ENCODE measurements at places on chromosomes 3 and 15.

- no peak for DNase-seq
Observed at GRCh38 chr3:113912552-113913236, 35.1 kb upstream of the ZDHHC23 start.

DNA sequence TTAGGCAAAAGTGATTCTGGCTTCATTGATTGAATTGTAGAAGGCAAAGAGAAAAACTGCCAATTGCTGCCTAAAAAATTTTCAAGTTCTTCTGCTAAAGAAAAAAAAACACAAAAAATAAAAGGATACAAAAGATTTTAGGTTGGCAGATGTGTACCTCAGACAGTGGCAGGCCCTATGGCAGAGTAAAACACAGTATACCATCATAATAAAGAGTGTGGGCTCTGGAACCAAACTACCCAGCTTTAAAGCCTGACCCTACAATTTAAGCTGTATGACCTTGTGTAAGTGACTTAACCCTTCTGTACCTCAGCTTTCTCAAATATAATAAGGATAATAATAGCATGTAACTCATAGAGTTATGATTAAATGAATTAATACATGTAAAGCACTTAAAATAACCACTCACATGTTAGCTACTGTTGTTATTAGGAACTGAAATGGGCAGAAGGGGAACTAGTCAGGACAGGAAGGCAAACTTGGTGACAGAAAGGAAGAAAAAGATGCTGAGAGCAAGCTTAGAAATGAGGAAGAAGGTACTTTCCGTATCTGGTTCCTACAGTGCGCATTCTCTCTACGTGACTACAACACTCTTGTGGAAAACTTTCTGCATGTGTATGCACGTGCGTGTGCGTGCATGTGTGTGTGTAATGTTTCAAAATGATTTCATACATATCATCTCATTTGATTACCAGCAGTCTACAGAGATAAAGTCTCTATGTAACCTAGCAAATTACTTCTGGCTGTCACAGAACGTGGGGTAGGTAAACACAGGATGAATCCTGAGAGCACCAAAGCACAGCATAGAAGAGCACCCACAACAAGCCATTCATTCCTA is 13.6 kb upstream of the GATM start:
- DNase-seq = no peak

- no peak for DNase-seq
Observed at GRCh38 chr15:76991048-76991447, 3.9 kb upstream of the PSTPIP1 start.

GRCh38 chr3:192726385-192726784 is 956 bp downstream of the FGF12 start:
- no peak for DNase-seq

GRCh38 chr15:96067677-96068076 is 262.8 kb upstream of the NR2F2 start:
- no peak for DNase-seq

GRCh38 chr15:25172691-25173090 is 217.9 kb downstream of the SNRPN start:
- no peak for DNase-seq

- DNase-seq = no peak
Observed at GRCh38 chr3:195818301-195818700, 6.6 kb upstream of the MUC4 start.

DNA sequence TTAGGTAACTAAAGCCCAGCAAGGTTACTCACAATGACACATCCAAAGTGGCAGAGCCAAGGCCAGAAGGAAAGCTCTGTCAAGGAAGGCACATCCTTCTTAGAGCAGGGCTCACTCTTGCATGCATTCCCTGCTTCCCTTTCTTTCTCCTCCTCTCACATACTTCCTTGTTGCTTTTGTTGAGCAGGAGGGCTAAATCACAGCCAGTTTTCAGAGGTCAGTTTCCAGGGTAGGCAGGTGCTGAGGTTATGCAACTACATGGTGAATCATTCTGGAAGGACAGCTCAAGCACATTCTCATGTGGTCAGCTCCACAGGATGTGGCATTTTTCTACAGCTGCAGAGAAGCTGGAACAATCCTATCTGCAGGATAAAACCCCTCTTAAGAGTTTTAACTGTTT is 275.6 kb downstream of the ZNF621 start:
- DNase-seq = no peak

DNA sequence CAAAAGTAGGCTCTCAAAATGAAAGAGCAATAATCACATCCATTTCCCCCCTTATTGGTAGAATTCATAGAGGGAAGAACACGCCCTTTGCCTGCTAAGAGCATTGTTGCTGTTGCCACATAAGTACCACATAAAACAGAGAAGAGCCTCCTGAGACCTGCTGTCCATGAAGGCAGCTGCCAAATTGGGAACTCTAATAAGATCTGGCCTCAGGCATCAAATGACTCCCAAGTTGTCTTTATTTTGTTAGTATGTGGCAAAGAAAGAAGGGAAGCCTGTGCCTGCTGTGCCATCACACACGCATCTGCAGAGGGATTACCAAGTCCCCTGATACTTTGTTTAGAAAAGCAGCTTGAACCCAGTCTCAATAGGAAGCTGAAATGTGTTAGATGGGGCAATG is 23.9 kb downstream of the VGLL3 start:
- DNase-seq = no peak

DNA sequence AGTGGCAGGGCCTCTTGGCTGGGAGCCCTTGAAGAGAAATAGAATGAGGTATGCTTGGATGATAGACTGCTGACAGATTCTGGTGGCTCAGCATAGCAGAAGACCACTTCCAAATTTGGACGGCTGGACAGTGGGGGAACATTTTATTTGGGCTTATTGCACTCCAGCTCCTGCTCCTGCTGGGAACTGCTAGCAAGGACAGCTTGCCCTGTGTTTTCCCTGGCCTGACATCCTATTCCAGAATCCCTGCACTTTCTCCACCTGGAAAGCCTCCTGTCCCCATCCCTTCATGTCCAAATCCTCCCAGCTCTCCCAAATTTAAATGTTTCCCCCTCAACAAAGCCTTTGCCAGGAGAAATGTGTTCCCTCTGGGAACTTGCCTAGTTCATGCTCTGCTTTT is 9.8 kb upstream of the COLQ start:
- no peak for DNase-seq

GRCh38 chr3:37904601-37905000 is 42.9 kb downstream of the CTDSPL start:
- no peak for DNase-seq

- DNase-seq = no peak
Observed at GRCh38 chr15:96869122-96869521, 538.6 kb downstream of the NR2F2 start.

DNA sequence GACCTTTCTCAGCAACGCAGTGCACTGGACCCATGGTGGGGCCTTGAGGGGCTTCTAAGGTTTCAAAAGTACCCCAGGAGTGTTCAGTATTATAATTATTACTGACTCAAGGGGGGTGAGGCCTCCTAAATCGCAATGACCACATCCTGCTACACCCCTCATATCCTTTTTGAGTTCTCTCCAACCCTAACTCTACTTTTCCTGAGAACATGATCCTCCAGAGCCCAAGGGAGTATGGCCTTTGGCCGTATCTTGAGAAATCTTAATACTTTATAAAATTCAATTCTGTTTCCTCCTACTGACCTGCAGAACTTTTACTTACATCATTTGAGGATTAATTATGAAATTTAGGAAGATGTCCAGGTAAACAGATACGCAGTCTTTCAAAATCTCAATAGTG is 30.4 kb upstream of the RARRES1 start:
- no peak for DNase-seq

DNA sequence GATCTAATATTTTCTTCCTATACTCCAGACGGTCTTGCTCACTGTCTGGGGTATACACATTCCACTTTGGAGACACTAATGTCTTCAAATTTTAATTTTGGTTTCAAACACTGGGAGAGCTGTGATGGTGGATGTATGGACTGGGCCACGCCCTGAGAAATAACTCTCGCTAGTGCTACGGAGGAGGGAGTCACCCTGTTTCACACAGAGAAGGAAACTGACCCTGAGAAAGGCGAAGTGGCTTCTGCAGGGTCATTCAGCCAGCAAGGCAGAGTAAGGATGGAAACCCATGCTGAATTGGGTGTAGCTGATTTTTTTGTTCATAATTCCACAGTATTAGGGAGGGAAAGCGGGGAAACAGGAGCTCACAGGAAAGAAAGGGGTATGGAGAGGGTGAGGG is 8.6 kb upstream of the SKIC8 start:
- DNase-seq = no peak

- DNase-seq = no peak
Observed at GRCh38 chr15:40006646-40007045, 32.3 kb downstream of the SRP14 start.

DNA sequence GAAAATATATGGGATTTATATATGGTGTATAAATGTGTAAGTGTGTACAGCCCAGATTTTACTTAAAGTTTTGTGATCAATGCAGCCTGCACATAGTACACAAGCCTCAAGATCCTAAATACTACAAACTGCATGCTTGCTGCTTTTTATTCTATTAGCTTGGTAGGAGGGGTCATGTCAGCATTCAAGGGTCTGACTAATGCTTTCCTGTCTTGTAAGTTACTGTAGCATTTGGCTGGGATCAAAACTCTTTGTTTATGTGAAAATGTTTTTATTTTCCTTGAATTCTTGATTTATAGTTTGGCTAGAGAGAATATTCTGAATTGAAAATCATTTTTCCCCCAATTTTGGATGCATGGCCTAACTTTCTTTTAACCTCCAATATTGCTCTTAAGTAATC is 370.9 kb downstream of the NSUN3 start:
- no peak for DNase-seq

- no peak for DNase-seq
Observed at GRCh38 chr3:39126532-39127071, 19.1 kb downstream of the TTC21A start.

GRCh38 chr3:112391648-112392047 is 58.7 kb downstream of the CD200 start:
- DNase-seq = no peak

DNA sequence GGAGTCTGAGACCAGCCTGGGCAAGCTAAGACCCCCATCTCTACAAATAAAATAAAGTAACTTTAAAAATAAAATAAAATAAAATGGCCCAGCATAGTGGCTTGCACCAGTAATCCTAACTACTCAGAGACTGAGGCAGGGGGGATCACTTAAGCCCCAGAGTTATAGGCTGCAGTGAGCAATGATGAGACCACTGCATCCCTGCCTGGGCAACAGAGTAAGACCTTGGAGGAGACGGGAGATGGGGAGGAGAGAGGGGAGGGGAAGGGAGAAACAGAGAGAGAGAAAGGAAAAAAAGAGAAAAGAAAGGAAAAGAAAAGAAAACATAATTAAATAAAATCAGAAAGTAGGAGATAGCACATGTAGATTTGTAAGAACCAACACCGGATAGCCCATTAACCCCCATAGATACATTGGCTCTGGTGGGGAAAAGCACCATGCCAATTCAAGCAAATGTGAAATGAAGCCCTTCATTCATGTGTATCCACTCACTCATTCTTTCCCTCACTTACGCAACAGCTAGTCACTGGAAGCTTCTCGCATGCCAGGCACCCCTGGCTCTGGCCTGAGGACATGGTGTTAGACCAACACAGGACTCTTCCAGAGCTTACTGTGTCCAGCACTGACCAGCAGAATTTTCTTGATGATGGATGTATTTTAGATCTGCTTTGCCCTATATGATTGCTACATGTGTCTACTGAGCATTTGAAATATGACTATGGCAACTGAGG is 183.2 kb downstream of the MAGI1 start:
- DNase-seq = no peak

DNA sequence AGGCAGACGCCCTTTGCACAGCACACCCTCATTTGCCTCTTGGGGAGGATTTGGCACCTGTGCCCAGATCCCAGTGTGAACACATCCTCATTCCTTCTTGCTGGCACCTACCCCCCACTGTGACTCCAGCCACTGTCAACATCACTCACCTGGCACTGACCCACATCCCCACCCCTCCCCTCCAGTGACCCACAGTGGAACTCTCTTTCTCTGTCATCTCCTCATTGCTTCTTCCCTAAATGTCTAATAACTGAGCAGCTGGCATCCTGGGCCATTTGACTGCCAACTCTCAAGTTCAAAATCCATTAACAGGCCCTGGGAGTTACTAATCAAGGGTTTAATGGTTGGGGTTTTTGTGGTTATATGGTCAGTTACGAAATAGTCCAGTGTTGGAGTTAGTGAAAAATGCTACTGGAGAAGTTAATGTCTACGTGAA is 14.4 kb downstream of the SNAPC5 start:
- DNase-seq = no peak

- DNase-seq = no peak
Observed at GRCh38 chr3:60188803-60189202, 1062.4 kb downstream of the FHIT start.

- no peak for DNase-seq
Observed at GRCh38 chr3:157064402-157064801, 95.5 kb downstream of the CCNL1 start.

DNA sequence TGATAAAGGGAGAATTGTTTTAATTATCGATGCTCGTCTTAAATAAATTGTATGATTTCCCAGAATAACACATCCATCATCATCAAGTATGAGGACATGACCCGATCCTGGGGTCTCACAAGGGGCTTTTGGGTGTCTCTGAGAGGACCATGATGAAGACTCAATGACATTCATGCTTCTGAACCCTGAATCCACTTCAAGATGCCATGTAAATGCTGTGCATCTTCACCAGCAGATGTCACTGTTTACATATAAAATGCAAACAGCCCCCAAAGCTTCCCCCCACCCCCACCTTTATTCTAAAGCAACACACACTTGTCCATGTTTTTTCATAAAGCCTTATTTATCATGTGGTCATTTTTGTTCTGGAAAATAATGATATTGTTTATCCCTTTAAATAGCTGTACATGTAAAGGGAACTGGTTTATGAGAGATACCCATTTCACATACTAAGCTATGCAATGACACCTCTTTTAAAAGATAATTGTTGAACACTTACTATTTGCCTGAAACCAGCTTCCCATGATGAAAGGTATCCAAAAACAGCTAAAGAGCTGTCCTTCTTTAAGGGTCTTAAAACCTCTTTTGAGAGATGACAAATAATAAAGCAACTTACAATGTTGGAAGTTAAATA is 69.7 kb upstream of the UBE3A start:
- no peak for DNase-seq

DNA sequence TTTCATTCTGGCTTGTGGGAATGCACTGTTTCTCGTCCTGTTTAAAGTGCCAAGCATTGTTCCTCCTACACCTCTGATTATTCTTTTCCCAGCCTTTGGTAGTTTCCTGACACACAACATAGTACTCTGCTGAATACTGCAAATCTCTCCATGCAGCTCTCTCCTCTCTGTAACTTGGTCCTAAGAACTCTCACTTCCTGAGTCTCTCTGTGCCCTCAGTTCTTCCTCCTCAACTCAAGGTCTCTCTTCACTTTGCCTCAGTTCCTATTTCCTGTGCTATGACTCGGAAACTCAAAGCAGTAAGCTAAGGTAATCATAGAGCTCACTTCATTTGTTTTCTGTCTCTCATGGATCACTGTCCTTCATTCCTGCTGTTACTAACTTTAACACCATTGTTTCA is 113.4 kb downstream of the ZNF280D start:
- DNase-seq = no peak

- DNase-seq = no peak
Observed at GRCh38 chr15:69298697-69299441, at the start of gene PAQR5. TSS of gene PAQR5 (plus strand) at chr15:69298912. CDS start at chr15:69360081, 61,169 bp downstream.
